Activated CD4-positive, alpha-beta T cell treated with anti-CD3 and anti-CD28 coated beads for 1 hour (primary cell): ENCODE measurements at places on chromosomes 7 and 10.
A peak's percentile ranks its signal among the peaks of the same experiment; 100 is the strongest.

GRCh38 chr7:157427811-157428553 lies 91.2 kb downstream of the DNAJB6 start:
- no peak for DNase-seq

GRCh38 chr7:126690848-126691751 lies 561.6 kb downstream of the GRM8 start:
- DNase-seq: no peak

DNA sequence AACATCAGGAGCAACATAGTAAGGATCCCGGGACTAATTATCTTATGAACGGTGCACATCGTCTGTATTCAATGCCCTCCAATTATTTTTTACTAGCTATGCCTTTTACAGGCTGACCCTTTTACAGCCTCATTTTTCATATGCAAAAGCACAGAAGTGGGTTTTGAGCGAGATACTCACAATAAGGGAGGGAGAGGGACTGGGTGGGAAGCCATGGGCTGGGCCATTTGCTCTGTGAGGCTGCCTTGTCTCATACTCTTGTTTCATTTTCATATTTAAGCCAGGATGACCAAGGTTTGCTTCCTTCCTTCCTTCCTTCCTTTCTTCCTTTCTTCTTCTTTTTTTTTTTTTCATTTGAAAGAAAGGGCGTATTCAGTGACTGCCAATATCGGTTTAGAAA lies 259.3 kb downstream of the TRIL start:
- DNase-seq: no peak

GRCh38 chr10:133400624-133401424 lies 6.9 kb downstream of the MTG1 start:
- DNase-seq: no peak

- no peak for DNase-seq
Observed at GRCh38 chr10:68137171-68137570, 27.9 kb downstream of the MYPN start.

DNA sequence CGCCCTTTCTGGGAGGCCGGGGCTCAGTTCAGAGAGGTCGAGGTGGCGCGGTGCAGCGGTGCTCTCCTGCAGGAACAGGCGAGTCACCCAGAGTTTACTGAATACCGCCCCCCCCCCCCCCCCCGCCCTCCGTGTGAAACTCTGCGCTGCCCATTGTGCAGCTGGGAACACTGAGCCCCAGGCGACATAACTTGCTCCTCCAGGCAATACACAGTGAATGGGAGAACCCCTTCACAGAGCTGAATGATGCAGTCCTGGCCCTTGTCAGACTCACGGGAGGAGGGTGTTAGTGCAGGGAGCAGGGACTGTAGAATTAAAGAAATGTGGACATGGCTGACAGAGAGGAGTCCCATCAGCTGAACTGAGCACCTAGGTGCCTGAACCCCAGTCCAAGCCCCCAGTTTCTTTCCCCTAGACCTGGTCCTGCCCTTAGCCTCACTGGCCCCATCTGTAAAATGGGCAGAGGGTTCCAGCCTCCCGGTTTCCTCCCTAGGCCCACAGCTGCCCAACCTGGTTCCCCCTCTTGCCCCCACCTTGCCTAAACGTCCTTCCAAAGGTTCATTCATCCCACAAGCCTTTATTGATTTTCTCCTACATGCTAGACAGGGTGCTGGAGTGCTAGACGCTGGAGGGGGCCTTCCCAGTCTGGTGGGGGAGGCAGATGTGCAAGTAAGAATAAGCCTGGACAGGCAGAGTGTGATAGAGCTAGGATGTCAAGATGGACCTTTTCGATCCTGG lies 869 bp upstream of the LOXL4 start:
- no peak for DNase-seq

- no peak for DNase-seq
Observed at GRCh38 chr10:79403441-79404230, 41.8 kb downstream of the ZCCHC24 start.

- DNase-seq: no peak
Observed at GRCh38 chr7:94605031-94605430, 50.9 kb downstream of the SGCE start.

- DNase-seq: no peak
Observed at GRCh38 chr10:21526860-21527597, 1.5 kb upstream of the SKIDA1 start.

DNA sequence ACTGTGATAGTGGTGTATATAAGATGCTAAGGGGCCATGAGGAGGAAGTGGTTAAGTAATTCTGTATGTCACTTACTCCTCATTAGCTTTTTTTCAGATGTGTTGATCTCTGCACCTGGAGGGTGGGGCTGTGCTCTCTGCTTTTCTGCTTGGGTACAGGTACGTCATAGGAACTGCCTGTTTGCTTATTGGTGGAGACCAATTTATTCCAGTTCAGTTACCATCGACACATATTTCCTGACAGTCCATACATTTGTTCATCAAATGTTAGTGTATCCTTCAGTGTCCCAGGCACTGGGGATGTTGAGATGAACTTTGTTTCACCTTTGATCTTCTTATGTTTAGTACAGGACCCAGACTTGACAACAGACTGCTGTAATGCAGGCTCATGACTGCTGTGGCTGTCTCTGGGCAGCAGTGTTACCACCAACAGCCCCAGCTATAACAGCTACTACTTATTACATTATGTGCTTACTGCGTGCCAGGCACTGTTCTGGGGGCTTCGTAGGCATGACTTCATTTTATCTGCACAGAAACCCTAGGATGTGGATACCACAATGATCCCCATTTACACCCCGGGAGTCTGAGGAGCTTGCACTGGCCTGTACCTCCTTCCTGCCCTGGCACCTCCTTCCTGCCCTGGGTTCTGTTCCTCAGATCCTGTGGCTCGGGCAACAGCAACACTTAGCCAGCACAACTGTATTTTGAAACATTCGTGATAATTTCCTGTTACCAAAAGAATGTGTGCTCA lies 87.4 kb downstream of the BUB3 start:
- DNase-seq: peak; percentile 19
